T follicular helper cell (primary cell): ENCODE measurements at places on chromosomes 7 and 10.

DNA sequence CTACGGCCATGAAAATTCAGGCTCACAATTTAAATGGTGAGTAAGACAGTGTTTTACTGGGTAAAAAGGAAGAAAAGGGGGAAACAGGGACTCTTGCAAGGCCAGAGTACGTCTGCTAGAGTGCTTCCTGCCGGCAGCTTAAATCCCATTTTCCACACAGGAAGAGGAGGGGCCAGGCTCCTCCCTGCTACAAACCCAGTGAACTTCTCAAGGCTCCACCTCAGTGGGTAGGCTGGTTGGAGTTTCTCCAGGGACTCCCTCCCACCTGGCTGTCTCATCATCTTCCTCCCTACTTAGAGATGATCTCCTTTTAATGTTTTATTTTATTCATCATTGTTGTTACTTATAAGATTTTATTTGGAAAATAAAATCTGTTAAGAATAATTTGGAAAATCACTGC is 62.6 kb upstream of the SEMA3C start:
- no peak for DNase-seq

GRCh38 chr10:4615042-4615441 is 211.0 kb upstream of the AKR1E2 start:
- no peak for DNase-seq

DNA sequence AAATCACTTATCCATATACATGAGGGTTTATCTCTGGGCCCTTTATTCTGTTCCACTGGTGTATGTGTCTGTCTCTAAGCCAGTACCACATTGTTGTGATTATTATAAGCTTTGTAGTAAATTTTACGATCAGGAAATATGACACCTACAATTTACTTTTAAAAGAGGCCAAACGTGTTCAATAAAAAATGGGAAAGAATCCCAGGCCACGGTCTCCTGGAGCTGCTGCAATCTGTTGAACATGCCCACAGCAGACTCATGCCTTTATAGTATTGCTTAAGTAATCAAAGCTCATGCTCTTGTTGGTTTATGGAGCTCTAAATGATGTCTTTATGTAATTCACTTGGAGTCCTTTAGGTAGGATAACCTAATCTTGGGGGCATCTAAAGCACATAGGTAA is 273.0 kb downstream of the ZMYND11 start:
- DNase-seq: no peak

GRCh38 chr10:17076626-17077345 is 52.8 kb downstream of the CUBN start:
- no peak for DNase-seq

DNA sequence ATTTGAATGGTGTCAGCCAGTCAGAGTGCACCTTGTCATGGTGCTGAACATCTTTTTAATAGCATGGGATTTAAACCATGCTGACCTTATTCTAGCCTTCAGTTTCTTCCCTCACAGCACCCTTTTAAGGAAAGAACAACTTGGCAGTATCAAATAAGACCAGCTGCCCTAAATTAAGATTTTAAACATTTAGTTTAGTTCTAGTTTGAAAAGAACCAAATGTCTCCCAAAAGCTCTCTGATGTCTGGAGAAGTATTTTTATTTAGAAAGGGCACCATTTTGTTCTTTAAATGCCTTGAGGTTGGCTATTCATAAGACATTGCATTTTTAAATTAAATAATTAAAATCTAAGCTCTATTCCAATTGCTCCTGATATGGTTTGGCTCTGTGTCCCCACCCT is 121.1 kb downstream of the CCDC3 start:
- DNase-seq: no peak

DNA sequence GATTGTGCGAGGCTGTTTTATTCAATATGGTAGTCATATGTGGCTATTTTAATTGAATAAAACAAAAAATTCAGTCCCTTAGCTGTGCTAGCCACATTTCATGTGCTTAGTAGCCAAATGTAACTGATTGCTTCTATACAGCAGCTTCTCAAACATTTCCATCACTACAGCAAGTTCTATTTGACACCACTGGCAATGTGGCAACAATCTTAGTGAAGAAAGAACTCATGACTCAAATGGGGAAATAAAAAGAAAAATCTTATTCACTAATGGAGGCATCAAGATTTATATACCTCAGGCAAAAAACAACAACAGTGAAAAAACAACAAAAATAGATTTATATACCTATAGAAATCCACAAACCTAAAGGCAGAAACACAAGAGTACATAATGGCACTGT is 17.9 kb downstream of the SEM1 start:
- no peak for DNase-seq
